Brain pericyte (primary cell): ENCODE measurements at places on chromosomes 2 and 18.

GRCh38 chr18:36711813-36712444 lies 116.9 kb downstream of the TPGS2 start:
- DNase-seq: no peak

GRCh38 chr2:239870276-239870675 lies 154.9 kb downstream of the NDUFA10 start:
- DNase-seq: no peak

GRCh38 chr2:109253217-109253616 lies 124.2 kb downstream of the SH3RF3 start:
- DNase-seq: no peak

DNA sequence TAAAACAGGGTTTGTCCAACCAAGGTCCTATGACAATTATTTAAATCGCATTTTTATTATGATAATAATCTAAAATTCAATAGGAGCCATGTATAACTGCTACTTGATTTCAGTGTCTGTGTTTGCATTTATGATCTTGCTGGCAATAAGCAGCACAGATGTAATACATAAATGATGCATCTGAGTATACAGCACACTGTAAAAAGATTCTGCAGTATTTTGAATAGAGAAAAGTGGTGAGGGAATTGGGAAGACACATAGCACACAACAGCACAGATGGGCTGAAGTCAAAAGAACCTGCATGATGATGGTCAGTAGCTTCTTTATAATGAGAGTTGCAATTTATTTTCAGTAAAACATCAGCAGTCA lies 26.1 kb downstream of the METTL8 start:
- DNase-seq: no peak

DNA sequence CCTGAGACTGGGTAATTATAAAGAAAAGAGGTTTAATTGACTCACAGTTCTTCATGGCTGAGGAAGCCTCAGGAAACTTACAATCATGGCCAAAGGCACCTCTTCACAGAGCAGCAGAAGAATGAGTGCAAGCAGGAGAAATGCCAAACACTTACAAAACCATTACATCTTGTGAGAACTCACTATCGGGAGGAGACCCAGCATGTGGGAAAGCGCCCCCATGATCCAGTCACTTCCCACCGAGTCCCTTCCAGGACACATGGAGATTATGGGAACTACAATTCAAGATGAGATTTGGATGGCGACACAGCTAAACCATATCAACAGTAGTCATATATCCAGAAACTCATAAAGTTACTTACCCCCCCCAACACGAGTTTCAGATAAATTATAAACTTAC lies 28.6 kb downstream of the TLK1 start:
- DNase-seq: no peak

- no peak for DNase-seq
Observed at GRCh38 chr2:13193075-13193474, 476.3 kb downstream of the TRIB2 start.

DNA sequence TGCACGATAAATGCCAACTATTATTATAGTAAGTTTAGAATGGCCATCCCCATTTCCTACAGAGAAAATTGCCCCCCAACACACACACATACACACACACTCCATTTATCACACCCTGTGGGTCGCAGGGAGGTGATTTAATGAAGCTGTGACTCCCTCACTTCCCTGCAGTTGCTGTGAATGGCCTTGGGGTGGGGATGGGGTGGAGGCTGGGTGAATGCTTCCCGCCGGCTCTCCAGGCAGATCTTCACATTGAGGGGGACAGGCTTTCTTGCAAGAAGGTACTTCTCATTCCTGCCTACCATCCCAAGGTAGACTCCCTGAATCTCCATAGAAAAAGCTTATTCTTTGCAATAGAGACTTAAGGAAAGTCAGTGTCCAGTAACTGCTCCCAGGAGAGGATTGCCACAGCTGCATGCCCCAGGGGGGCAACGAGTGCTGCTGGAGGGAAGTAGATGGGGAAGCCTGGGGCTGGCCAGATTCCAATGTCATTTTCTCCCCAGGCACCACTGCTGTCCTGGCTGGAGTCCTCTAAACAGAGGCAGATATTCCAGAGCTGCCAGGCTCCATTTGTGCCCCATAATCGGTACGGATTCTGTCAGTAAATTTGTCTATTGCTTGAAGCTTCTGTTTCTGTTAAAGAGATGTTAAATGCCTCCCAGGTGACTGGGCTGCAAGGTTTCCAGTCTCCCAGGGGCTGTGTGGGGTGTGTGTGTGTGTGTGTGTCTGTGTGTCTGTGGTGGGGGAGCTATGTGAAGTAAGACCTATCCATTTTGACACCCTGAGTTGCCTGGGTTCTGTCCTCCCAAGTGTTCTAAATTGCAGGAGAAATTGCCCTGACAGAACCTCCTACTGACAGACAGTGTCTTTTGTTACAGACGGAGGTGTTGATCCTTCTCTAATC lies 265.5 kb downstream of the SRBD1 start:
- DNase-seq: no peak

- no peak for DNase-seq
Observed at GRCh38 chr2:212097001-212097400, 441.6 kb downstream of the ERBB4 start.

DNA sequence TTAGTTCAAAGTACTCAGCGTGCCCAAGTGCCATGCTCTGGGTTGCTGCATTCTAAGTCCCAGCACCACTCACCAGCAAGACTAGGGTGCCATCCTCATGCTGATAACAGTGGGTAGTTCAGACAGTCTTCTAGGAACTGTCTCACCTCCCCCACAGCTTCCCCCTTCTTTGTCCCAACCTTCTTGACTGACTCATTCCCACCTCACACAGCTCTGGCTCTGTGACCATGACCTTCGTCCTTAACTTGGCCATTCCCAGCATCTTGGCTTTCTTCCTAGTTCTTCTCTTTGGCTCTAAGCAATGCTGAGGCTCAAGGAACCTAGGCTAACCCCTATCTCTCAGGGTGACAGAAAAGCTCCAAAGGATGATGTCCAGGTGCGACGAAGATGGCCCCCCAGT lies 20.0 kb upstream of the CXCR4 start:
- no peak for DNase-seq

- no peak for DNase-seq
Observed at GRCh38 chr2:41598161-41598894, 449.5 kb upstream of the PKDCC start.
